HTR-8/SVneo (cell line): ENCODE measurements at places on chromosomes 5 and 9.

GRCh38 chr5:148343046-148343407 is 7.7 kb downstream of the SPINK9 start:
- DNase-seq = no peak

- no peak for DNase-seq
Measured at GRCh38 chr5:58108511-58108910, 351.4 kb downstream of the PLK2 start.

GRCh38 chr5:36521838-36522745 is 84.3 kb upstream of the SLC1A3 start:
- no peak for DNase-seq

- DNase-seq = no peak
Measured at GRCh38 chr5:75234251-75234650, 2.4 kb downstream of the ANKRD31 start.

GRCh38 chr5:50958852-50959457 is 292.5 kb downstream of the PARP8 start:
- DNase-seq = no peak

DNA sequence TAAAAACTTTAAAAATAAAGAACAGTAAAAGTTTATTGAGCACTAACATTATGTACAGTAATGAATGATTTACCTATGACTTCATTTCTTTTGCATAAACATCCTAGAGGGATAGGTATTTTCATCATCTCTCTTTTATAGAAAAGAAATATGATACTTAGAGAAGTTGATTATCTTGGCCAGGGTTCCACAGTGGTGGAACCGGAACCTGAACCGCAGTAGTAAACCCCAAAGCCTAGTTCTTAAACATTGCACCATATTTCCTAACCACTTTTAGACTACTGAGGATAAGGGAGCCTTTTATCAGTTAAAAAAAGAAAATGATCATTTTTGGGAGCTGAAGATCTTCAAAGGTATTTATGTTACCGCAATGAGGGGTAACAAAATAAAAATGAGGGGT is 205.7 kb upstream of the SGCD start:
- no peak for DNase-seq

- DNase-seq = no peak
Measured at GRCh38 chr5:1294835-1295649, at the start of gene TERT. TERT (minus strand) TSS chr5:1295068; CDS start chr5:1294989, 79 bp downstream.

DNA sequence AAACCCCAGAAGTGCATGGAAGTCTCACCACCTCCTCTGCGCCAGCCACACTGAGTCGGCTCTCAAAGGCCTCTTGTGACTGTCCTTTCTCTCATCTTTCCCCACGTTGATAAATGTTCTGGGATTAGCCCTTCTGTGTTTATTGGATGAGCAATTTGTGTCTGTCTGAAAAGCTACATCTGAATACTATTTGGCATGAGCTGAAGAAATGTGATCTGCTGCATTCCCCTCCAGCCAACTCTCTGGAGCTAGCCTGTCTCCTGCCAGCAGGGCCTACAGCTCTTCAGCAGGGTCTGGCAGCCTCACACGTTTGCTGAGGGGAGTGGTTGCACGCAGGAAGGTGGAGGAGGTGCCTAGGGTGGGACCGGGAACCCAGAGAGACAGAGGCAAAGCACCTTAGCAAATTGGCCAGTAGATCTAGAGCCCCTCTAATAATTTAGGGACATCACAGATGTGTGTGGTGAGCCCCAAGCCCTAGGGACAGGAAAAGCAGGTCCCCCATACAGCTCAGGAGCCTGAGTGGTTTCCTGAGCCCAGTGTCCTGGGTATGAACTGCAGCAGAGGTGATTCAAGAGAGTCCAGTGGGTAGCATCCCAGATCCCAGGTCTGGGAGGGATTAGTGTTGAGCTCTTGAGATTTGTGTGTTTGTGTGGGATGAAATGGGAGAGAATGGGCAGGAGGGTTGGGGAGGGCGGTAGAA is 20.5 kb upstream of the B4GALT1 start:
- DNase-seq = no peak

- no peak for DNase-seq
Measured at GRCh38 chr5:9774472-9775079, 144.4 kb upstream of the TAS2R1 start.

DNA sequence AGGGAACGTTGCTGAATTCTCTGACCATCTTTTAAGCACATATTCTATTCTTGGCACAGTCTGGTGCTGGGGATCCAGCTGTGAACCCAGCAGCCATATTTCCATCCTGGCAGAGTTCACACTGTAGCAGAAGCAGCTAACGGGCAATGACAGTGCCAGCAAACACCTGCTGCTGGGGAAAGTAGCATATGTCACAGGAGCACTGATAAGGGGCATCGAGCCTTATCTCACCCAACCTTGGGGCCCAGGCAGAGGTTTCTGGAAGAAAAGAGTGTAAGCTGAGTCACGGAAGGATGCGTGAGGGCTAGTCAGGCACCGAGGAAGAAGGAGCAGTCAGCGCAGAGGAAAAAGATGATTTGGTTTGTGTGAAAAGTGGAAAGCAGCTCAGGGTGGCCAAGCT is 1.1 kb downstream of the NDOR1 start:
- no peak for DNase-seq

DNA sequence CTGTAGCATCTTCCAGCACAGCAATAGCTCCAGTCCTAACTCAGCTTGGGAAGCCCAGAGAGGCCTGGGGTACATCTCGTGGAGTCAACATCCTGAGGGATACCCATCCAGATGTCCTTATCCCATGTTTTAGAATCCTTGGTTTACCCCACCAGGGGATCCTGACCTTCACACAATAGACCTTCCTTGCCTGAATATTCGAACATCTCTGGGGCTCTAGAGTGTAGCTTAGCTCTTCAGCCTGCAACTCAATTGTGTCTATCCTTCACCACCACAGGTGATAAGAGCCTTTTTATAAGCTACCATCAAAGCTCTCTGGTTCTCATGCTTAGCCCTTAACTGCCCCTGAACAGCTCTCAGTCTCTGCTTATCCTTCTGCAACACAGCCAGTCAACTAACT is 7.5 kb upstream of the RALGPS1 start:
- no peak for DNase-seq

DNA sequence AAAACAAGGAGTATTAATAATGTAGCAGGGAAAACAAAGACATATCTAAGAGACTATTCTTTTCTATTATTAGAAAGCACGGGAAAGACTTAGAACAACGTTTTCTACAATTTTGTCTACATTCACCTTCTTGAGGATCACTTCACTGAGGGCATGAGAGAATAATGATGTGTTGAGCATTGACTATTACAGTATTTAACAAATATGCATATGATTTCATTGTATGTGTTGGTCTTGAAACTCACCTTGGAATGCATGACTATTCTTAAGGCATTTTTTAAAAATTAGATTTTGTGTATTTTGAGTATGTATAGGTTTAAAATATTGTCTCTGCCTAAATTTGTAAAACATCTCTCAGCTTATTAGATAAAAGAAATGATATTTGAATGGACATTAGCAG is 1.2 kb downstream of the FSD1L start:
- no peak for DNase-seq

DNA sequence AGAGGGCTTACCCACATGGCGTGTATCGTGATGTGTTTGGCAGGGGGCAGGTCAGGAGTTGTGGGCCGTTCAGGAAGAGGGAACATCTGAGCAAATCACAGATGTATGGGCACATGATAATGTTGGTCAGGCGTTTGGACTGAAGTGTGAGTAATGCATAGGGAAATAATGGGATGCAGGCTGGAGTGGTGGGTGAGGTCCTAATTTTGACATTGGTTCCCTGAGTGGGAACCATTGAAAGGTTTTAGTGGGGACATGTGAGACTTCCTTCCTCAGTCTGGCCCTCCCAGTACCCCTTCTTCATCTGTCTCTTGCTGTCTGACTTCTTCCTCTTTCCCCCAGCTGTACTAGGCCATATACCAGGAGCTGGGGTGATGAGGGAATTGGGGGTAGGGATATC is 7.6 kb downstream of the OTULIN start:
- no peak for DNase-seq

- DNase-seq = no peak
Measured at GRCh38 chr5:179192891-179193470, 132.8 kb downstream of the ZNF354C start.

DNA sequence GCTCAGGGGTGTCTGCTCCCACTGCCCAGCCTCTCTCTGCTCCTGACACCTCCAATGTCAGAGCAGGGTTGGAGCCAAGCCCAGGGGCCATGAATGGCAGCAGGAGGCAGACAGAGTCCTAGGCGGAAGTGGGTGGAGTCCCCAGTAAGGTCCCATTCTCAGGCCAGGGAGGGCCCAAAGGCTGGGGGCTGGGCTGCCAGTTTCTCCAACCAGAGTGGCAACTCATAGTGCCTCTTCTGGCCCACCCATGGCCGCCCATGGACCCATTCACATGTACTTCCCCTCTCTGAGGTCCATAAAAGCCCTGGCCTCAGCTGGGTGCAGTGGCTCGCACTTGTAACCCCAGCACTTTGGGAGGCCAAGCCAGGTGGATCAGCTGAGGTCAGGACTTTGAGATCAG is 261.8 kb upstream of the TNC start:
- DNase-seq = no peak

GRCh38 chr9:130459941-130460669 is 15.3 kb downstream of the ASS1 start:
- DNase-seq = no peak

DNA sequence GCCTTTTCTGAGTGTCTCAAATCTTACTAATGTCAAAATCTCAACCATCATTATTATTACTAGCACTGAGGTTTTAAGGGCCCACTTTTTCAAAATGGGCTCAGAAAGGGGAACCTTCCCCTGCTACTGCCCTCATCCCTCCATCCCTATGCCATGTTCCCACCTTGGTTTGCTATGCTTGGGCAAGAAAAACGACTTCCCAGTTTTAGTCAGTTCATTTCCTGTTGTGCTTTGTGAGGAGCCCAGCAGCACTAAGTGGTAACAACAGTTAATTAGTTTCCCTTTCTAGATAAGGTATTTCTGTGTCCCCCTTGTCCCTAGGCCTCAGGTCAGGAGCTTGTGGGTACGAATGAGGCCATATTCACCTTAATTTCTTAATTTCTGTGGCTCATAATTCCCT is 595.2 kb downstream of the RAB3C start:
- no peak for DNase-seq

- no peak for DNase-seq
Measured at GRCh38 chr5:75023368-75024159, 28.8 kb downstream of the GCNT4 start.

GRCh38 chr9:19145881-19146280 is 18.6 kb upstream of the PLIN2 start:
- no peak for DNase-seq

GRCh38 chr9:14281876-14282275 is 32.1 kb downstream of the NFIB start:
- DNase-seq = no peak

- DNase-seq = no peak
Measured at GRCh38 chr9:110143950-110144545, 63.9 kb downstream of the C9orf152 start.

DNA sequence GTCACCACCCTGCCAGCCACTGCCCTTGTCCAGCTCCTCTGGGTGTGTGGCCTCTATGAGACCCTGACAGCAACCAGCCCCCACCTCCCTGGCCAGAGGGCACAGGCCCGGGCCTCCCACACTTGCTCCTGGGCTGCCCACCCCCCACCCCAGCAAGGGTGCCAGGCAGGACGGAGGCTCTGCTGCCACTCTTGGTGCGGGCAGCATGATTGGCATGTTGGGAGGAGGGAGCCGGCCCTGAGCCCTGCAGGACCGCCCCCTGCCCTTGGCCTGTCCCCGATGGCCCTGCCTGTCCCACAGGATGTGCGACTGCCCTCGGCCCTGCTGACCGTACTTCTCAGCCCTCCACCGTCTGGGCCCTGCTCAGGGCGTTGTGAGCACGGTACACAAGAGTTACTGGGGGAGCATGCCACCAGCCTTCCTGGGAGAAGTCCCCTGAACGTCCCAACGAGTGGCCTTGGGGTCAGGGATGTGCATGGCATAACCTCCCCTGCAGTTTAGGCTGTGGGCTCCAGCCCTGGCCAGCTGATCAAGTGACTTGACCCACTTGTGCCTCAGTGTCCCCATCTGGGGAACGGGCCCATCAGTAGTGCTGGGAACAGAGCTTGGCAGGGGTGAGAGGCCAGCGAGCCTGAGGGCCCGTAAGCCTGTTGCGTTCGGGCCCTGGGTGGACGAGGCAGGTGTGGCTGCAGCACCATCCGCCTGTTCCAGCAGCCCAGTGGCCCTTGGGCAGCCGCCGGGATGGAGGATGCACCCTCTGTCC is 16.0 kb downstream of the GPSM1 start:
- DNase-seq = no peak

- no peak for DNase-seq
Measured at GRCh38 chr5:102385365-102385764, 89.3 kb upstream of the SLCO4C1 start.

- DNase-seq = no peak
Measured at GRCh38 chr5:140628711-140629110, 4.3 kb downstream of the CD14 start.

DNA sequence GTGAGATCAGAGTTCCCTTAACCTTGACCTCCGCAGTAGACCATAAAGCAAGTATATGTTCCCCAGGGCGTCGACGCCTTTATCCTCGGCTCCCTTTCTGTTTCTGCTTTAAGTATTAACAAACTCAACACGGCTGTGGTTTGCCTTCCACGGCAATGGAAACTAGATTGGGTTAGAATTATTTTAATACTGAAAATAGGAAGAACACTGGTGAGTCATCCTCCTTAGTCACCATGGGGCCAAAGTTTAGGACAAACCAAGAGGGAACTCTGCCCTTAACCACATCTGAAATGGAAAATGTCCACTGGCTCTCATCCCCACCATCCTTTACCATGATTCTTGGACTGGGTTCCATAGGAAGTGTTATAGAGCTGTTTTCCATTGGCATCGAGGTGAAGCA is 386.1 kb downstream of the ACTL7B start:
- no peak for DNase-seq

DNA sequence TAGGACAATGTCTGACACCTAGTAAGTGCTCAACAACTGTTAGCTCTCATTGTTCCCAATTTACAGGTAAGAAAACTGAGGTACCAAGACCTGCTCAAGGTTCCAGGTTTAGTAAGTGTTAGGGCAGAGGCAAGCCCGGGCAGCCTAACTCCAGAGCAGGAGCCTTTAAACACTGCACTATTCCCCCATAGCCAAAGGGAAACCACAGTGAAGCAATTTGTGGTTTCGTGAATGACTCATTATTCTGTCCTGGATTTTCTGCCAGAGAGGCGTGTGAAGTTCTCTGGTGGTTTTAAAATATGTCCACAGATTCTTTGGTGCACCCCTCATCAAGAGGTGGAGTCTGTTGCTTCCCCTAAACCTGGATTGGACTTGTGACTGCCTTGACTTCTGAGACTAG is 1.0 kb upstream of the MCC start:
- DNase-seq = peak; percentile 83

GRCh38 chr5:56245481-56245880 is 12.4 kb upstream of the ANKRD55 start:
- DNase-seq = no peak

GRCh38 chr9:84898188-84898587 is 228.7 kb downstream of the NTRK2 start:
- no peak for DNase-seq

DNA sequence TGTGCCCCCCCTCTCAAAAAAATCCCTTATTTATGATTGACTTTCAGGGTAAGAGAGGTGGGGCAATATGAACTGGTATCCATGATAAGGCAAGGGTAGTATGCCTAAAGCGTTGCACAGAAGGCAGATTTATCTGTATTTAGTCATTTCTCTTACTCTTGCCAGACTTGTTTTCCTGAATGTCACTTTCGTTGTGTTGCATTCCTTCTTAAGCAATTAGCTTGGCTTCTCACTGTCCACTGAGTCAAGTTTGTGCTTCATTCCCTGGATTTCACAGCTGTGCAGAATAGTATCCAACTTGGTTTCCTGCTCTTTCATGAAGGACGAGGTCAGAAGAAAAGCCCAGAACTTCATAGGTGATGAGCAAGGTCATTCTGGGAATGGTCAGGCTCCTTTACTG is 301.5 kb upstream of the ACTBL2 start:
- DNase-seq = no peak

GRCh38 chr9:85014292-85014691 is 344.8 kb downstream of the NTRK2 start:
- no peak for DNase-seq
